ENCODE measurements at places on chromosomes 11 and 22.

DNA sequence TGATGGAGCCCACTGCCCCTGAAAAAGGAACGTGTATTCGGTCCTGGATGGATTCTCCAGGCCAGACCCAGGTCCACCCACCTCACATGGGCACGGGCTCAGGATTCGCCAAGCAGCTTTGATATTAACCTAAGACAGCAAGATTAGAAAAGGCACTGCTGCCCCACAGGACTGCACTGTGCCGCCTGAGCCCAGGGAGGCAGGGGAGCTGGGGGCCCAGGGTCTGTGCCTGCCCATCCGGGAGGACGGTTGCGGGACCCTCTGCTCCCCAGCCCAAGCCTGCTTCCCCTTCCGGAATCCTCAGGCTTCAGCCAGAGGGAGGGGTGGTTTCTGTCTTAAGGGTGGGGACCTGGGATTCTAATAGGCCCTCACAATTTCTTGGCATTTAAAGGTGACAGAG, 13.5 kb upstream of the VSIG10L2 start:
- DNase-seq, result no peak

- DNase-seq, result no peak
Observed at GRCh38 chr11:3111466-3111865, 53.6 kb downstream of the OSBPL5 start.

GRCh38 chr11:13881226-13881905, 81.2 kb upstream of the SPON1 start:
- no peak for DNase-seq

DNA sequence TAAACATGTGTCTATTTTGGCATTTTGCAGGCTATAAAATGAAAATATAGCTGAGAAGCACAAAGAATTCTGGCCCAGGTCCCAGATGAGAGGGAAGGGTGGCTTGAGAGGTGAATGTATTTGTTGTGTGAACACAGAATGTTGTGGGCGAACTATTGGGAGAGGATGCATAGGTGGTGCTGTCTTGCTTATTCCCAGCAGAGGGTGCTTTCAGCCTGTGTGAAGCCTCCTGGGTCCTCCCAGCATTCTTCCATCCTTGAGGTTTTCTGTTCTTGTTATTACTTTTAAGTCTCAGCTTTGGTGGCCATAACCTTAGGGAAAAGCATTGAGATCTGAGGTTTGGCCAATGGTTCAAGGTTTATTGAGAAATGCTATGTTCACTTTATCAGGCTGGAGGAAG, 108.7 kb upstream of the SNX19 start:
- no peak for DNase-seq

GRCh38 chr11:27721264-27722116, 21.2 kb upstream of the BDNF start:
- DNase-seq, result no peak

DNA sequence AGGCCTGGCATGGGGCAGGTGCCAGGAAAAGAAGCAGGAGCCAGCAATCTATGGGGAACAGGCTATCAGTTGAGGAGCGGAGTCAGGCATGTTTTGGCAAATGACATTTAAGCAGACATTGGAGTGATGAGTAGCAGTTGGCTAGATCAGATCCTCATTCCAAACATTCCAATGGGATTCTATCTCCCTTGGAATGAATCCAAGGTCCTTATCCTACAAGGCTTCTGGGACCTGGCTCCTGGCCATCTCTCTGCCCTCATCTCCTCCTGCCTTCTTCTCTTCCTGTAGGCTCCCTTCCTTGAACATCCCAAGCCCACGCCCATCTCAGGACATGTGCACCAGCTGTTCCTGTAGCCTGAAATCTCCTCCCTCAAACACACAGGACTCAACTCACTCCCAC, 1074.5 kb downstream of the TBC1D22A start:
- no peak for DNase-seq

DNA sequence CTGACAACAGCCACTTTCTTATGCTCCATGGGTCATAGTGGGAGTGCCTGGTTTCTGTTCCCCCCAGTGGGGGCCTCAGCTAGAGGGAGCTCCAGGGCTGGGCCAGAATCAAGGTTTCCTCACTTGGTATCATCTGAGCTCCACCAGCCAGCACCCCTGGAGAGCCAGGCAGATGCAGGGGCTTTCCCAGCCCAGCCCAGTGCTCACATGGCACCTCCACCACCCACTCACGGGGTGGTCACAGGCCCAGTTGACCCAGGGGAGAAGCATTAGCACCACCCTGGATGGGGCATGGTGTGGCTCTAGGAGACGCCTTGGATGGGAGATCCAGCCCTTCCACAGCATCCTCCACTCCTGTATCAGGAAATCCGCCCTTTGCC, 24.1 kb upstream of the WNT7B start:
- DNase-seq, result no peak

- DNase-seq, result no peak
Observed at GRCh38 chr11:78727816-78728215, 153.2 kb upstream of the NARS2 start.

GRCh38 chr11:34459507-34460162, 20.9 kb downstream of the CAT start:
- no peak for DNase-seq

GRCh38 chr11:75530577-75530976, 4.8 kb upstream of the GDPD5 start:
- no peak for DNase-seq

- no peak for DNase-seq
Observed at GRCh38 chr11:66686801-66687750, 9.4 kb upstream of the RBM4B start.

DNA sequence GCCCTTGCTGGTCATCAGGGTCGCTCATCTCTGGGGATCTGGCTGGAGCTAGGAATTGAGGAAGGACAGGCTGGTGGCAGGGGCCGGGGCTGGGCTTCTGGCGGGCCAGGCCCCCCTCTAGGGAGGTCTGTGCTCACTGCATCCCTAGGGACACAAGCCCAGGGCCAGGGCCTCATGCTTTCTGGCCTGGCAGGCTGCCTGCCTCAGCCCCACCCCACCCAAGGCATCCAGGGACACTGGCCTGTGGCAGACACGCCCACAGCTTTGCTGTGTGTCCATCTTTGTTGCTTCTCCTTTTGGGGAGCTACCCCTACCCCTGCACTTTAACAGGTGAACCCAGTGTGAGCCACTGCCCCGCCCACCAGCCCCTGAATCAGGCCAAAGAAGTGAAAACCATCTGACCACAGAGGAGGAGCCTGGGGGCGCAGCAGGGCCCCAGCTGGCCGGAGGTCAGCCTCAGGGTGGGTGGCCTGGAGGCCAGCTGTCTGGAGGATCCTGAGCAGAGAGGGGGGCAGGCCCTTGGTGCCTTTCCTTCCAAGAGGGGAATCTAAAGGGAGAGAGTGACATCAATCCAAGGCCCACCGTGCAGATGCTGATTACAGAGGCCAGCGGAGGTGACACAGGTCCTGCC, 26.8 kb upstream of the CELSR1 start:
- no peak for DNase-seq

DNA sequence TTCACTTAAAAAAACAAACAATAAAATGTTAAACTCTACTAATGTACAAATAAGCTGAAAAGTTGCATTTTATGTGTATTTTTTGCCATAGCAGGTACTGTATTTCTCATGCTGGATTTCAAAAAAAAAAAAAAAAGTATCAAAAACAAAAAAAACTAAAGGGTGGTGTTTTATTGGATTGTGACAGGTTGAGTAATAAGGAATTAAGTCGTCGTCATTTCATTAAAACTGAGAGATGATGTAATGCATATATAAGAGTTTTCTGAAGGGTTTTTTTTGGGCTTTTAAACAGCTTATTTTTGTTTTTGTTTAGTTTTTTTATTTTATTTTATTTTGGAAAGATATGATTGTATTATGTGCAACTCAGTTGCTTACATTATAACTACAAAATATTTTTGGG, 10.9 kb upstream of the ADSL start:
- no peak for DNase-seq

- peak; percentile 12 for DNase-seq
Observed at GRCh38 chr11:95066716-95067038, at the start of gene SRSF8. SRSF8 (plus strand) TSS chr11:95066919; CDS start chr11:95067227, 308 bp downstream.

DNA sequence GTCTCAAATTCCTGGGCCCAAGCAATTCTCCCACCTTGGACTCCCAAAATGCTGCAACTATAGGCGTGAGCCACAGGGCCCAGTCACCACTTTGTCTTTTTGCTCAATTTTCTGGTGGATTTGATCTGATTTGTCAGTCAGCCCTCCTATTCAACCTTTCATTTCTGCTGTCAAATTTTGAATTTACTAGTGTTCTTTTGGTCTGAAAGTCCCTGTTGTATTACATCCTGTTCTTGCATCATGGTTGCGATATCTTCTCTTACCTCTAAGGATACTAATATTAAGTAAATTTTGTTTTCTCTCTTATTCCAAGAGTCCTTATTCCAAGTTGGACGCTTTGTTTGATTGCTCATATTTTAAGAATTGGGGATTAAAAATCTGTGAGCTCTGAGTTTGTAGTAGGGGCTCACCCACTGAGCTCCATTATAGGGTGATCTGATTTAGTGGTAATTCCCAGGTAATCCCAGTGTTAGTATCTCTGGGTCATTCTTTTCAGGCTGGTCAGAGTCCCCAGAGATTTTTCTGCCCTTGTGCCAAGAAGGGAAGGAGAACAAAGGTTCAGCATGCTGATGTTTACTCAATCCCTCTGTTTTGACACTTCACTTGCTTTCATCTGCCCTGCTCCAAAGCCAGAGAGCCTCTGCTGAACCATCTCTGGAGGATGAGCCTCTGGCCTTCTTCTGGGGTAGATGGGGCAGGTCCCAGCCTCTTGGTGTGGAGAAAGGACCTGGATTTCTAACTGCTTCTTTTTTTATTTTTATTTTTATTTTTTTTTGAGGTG, 10.0 kb downstream of the UPB1 start:
- no peak for DNase-seq

DNA sequence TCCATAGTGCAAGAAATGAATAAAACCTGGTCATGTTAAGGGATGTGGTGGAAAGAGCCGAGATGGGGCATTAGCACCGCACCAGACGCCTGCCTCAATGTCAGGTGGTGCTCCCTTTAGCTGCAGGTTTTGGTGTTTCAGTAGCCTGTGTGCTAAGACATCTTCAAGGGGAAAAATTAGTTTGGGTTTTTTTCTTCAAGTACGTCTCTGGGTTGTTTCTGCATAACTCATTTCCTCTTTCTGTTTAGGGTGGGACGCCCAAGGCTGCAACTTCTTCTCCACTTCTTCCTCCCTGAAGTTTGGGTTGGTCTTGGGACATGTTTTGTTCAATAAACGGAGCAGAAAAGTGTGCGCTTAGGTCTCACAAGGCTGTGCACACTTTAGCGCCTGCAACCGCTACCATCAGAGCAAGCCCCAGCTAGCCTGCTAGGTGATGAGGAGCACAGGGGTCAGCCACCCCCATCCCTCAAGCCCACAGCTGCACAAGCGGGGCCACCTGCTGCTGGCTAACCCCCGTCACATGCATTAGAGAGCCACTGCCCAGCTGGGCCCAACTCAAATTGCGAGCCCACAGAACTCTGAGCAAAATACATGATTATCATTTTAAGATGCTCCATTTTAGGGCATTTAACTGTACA, 1495.7 kb downstream of the TBC1D22A start:
- DNase-seq, result no peak

DNA sequence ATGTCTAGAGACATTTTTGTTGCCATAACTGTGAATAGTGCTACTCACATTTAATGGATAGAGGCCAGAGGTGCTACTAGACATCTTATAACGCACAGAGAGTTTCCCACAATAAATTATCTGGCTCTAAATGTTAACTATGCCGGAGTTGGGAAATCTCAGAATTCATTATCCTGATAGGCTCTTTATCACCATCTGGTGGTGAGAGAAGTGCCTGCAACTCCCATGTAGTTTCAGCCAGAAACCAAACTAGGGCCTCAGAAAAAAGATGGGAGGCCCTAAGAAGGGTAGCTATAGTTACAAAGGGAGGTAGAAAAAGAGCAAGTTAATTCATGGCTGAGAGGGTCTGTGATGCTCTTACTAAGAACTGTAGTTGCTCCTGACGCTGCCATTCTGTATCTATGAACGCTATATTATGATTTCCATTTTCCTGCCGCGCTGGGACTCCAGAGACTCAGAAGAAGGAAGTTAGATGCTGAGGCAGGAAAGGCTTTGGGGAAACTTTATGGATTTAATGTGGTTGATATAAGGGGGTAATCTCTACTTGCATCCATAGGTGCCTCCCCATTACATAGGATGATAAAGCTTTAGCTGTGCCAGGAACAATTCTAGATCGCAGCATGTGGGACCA, 22.9 kb upstream of the MRPL17 start:
- DNase-seq, result peak; percentile 35

- DNase-seq, result no peak
Observed at GRCh38 chr11:9512370-9513019, 51.7 kb downstream of the ZNF143 start.

GRCh38 chr11:41999066-41999465, 539.6 kb upstream of the LRRC4C start:
- DNase-seq, result no peak

DNA sequence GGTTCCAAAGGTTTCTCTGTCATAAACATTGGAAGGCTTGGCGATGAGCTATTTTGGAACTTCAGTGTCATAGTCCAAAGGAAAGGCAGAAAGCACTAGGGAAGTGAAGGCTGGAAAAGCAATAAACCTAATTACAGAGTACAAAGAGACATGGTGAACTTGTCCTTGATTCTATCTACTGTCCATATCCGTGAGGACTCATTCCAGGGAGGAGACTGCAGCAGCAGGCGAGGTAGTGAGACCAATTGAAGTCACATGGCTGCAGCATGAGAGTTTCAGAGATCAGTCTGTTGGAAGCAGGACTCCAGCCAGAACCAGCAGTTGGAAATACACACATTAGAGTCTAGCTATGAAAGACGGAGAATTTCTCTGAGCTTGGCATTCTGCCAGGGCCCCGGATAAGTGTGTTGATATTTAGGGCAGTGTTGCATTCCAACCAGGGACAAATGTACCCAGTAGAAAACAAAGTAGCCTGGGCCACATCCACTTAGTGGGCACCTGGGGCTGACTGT, 54.1 kb upstream of the ARHGAP42 start:
- DNase-seq, result no peak

- DNase-seq, result no peak
Observed at GRCh38 chr22:17218341-17218740, 894 bp downstream of the ADA2 start.

GRCh38 chr11:3867209-3868091, 12.0 kb downstream of the STIM1 start:
- DNase-seq, result no peak

- DNase-seq, result no peak
Observed at GRCh38 chr11:9625728-9626127, 38.1 kb upstream of the SWAP70 start.

DNA sequence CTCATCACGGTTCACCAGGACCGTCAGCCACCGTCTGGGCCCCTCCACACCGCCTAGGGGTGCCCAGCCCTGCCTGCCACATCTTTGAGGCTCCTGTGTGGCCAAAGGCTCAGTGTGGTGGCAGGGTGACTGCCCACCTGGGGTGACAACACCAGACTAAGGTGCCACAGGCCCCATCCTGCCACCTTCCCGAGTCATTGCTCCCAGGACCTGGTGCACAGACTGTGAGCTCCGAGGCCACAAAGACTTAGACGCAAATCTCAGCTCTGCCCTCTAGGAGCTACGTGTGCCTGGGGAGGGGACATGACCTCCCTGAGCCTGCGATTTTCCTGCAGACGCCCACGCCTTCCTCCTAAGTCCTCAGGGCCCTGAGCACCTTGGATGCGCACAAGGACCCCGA, 36.5 kb downstream of the KIAA0930 start:
- DNase-seq, result no peak

- no peak for DNase-seq
Observed at GRCh38 chr11:36278531-36279282, 10.5 kb downstream of the COMMD9 start.

- DNase-seq, result no peak
Observed at GRCh38 chr11:14645015-14645912, 1.7 kb downstream of the PDE3B start.

- no peak for DNase-seq
Observed at GRCh38 chr11:117187799-117188481, 9.4 kb downstream of the SIDT2 start.
